ENCODE measurements at places on chromosomes 3 and 15.

GRCh38 chr15:41482110-41482877 lies 11.4 kb upstream of the ITPKA start:
- no peak for DNase-seq

GRCh38 chr3:42394579-42395288 lies 15.7 kb downstream of the LYZL4 start:
- DNase-seq, result no peak

DNA sequence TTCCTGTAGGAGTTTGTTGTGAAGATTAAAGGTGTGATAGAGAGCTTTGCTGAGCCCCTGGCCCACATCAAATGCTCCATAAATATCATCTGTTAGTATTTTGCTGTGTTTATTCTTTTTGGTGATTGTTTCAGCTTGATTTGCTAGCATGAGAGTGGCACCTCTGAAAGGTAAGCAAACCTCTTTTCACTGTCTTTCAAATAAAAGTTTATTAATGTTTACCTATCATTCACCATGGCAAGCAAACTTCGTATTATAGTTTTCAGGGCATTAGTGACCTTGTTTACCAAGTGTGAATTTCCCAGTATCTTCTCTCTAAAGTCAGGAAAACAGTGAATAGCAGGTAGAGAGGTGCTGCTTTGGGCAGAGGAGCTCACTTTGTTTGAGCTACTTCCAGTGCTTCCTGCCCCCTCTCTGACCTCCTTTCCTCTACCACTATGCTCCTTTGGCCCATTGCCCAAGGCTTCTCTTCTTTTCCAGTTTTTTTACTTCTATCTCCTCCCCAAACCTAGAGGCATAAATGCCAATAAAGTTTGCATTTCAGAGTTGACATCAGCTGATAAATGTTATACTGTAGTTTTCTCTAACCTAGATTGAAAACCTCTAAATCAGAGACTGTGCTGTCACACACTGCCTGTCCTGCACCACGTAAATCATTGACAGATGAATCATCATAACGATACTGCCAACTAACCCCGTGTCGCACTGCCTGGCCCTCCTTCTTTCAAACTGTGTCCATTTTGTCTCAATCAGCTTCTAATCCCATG lies 569.0 kb downstream of the TUSC7 start:
- no peak for DNase-seq

DNA sequence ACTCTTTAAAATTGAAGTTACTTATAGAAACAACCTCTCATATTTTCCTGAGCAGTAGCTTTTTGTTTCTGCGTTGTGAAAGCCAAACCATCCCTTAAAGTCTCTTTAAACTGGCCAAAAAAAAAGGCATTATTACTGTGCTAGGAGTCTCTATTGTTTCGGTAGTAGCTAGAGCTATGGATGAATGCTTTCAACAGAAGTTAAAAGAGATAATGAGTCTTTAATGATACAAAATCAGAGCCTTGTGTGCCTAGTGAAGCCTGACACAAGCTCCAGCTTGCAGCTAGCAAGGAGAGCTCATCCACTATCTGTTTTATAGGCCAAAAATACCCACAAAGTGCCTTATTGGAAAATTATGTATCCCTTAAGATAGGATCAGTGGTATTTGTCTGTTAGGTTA lies 360.4 kb upstream of the CDIN1 start:
- no peak for DNase-seq

GRCh38 chr3:55406696-55407425 lies 80.2 kb downstream of the WNT5A start:
- no peak for DNase-seq

DNA sequence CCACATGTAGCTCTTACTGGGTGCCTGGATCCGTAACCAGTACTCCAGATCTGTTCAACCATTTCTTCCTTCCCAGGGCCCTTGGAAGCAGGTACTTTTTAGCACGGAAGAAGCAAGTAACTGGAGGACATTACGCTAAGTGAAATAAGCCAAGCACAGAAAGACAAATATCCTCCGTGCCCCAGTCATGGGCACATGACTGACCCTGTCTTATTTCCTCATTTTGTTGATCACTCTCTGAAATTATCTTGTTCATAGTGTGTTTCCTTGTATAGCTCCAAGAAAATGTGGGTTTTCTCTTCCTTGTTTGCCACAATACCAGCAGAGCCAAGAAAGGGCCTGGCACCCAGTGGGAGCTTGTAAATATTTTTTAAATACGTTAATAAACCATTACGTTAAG lies 32.2 kb upstream of the MTMR14 start:
- no peak for DNase-seq

DNA sequence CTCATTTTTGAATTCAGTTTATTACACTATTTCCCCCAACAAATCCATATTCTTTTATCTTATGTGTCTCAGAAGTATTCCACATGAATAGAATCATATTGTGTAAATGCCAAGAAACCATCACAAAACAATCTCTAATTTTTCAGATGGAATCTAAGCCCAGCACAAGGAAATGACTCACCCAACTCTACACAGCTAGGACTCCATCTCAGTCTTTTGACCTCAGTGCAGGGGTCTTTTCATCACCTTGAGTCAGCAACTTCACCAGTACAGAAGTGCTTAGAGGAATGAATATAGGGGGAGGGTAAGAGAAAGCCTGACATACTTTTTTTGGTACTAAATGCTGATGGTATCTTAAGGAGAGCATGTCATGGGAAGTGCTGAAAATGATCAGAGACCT lies 169.3 kb upstream of the LRRN1 start:
- no peak for DNase-seq

- no peak for DNase-seq
Measured at GRCh38 chr3:117193390-117193789, 483.8 kb downstream of the TUSC7 start.

GRCh38 chr3:116863822-116864589 lies 154.4 kb downstream of the TUSC7 start:
- no peak for DNase-seq

DNA sequence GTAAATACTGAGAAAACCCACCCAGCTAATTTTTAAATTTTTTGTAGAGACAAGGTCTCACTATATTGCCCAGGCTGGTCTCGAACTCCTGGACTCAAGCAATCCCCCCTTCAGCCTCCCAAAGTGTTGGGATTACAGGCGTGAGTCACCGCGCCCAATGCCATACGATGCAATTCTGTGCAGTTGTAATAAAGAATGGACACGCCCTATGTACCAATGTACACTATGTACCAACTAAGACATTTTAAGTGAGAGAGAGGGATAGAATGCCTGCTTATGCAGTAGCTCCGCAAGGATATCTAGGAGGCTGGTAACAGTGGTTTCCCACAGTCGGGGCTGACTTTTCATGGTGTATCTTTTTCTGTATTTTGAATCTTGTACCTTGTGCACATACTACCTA lies 14.6 kb downstream of the ZNF710 start:
- no peak for DNase-seq

DNA sequence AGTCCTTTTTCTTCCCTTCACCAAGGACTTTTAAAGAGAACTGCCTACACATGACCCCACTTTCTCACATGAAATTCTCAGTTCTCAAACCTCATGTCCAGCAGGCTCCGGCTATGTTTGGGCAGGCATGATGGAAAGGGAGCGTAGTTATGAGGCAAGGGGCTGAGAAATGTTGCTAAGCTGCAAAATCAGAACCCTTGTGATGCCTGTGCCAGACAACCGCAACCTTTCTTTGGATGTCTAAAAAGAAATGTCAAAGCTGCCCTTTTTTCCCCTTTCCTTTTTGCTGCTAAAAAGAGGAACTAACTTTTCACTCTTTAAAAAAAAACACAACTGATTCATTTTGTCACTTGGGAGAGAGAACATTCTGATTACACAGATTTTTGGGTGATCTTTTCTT lies 19.2 kb downstream of the GNB4 start:
- no peak for DNase-seq

- DNase-seq, result no peak
Measured at GRCh38 chr3:15638193-15638890, 36.8 kb downstream of the BTD start.

DNA sequence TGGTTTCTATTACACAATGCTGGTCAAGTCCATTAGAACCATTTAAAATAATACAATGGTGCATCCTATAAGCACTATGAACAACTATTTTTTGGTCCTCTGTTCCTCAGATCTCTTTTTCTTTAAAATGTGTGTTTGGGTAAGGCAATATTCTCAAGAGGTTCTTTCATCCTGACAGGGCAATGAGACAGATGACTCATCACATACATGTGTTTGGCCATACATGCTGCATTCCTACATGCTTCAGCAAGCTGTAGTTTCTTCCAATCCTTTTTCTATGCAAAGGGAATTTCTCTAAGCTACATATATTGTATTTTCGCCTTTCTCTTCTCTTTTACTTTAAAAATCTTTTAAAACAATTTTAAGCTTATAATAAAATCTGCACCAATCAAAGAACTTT lies 52.7 kb downstream of the OTOL1 start:
- DNase-seq, result no peak

- DNase-seq, result no peak
Measured at GRCh38 chr3:8152821-8153418, 348.7 kb upstream of the LMCD1 start.

- no peak for DNase-seq
Measured at GRCh38 chr3:33426068-33426467, 14.1 kb downstream of the UBP1 start.

GRCh38 chr15:27843146-27843545 lies 256.0 kb downstream of the OCA2 start:
- no peak for DNase-seq

DNA sequence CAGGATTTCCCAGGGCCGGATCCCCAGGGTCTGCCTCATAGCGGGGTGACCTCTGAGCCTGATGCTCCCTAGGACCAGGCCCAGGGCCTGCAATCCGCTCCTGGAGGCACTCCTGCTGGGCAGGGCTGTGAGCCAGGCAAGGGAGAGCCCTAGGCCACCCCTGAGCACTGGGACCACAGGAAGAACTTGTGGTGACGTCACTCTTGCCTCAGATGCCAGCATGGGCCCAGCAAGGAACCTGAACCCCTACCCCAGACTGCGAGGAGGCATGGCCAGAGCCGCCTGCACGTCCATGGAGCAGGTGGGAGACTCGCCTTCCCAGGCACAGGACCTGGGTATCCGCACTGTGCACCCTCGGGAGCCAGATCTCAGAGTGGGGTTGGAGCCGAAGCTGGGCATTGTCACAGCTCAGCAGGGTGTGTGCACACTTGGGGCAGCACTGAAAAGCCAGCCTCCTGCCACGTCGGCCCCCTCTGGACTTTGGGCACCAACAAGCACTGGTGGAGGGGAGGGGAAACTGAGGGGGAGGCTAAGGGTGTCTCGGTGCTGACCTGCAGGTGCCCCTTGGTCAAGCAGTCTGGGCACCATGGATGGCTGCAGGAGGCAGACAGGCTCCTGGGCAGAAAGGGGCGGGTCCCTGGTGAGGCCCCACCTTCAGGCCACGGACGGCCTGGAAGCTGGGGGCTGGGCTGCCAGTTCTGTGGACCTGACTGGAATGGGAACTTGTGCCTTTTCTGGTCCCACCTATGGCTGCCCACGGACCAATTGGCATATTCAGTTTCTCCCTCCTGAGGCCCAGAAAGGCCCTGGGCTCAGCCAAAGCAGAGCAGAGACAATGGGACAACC lies 49.3 kb downstream of the SLC6A20 start:
- DNase-seq, result no peak

GRCh38 chr15:55703873-55704301 lies 39.1 kb downstream of the PRTG start:
- no peak for DNase-seq

- no peak for DNase-seq
Measured at GRCh38 chr3:102189956-102190723, 244.7 kb upstream of the ZPLD1 start.

GRCh38 chr3:38574411-38575278 lies 74.8 kb downstream of the SCN5A start:
- no peak for DNase-seq

- no peak for DNase-seq
Measured at GRCh38 chr3:139263798-139264197, 80.0 kb upstream of the MRPS22 start.

- no peak for DNase-seq
Measured at GRCh38 chr3:181948286-181948685, 236.6 kb downstream of the SOX2 start.

DNA sequence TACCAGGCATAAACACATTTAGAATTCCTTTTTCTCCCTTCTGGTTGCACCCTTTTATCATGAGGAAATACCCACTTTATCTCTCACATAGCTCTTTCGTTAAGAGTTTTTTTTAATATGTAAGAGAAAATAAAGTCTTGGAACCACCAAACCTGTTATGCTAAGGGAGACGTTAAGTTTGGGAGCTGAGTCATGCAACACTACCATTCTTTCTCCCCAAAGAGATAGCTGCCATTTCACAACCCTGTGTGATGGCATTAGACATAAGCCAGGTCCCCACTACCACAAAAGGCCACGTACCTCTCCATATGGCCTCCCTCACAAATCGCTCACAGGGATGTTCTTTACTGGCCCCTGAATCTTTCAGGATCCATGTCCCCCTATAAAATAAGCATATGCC lies 7.6 kb upstream of the NIPA1 start:
- no peak for DNase-seq

GRCh38 chr15:77983091-77983707 lies 94.3 kb downstream of the TBC1D2B start:
- DNase-seq, result no peak
